ENCODE measurements at places on chromosomes 5 and 9.

DNA sequence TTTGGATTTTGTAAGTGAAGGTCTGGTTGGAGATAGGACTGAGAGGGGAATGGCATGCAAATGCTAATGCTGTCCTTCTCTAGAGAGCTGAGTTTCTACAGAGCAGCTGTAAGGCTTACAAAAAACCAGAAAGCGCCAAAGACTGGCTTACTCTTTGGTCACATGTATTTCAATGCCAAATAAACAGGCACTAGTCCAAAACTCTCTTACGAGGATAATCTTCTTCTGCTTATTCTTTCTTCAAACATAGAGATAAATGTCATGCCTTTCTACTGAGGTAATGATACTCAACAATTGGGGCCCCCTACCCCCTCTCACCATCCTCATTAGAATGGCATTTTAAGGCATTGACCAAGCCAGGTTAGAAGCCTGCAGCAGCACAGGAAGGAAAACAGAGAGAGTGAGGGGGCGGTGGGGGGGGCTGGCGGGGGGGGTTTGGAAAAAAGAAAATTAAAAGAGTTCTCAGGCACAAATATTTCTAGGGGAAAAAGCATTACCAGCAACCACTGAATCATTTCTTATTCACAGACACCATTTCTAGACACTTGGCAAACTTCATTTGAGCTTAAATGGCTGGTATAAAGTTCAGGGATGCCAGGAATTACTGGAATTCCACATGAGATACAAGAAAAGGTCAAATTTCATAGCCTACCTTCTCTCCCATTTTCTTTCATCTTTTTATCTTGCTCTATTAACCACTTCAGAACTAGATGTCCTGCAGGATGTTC is 34.0 kb downstream of the PUM3 start:
- no peak for DNase-seq

DNA sequence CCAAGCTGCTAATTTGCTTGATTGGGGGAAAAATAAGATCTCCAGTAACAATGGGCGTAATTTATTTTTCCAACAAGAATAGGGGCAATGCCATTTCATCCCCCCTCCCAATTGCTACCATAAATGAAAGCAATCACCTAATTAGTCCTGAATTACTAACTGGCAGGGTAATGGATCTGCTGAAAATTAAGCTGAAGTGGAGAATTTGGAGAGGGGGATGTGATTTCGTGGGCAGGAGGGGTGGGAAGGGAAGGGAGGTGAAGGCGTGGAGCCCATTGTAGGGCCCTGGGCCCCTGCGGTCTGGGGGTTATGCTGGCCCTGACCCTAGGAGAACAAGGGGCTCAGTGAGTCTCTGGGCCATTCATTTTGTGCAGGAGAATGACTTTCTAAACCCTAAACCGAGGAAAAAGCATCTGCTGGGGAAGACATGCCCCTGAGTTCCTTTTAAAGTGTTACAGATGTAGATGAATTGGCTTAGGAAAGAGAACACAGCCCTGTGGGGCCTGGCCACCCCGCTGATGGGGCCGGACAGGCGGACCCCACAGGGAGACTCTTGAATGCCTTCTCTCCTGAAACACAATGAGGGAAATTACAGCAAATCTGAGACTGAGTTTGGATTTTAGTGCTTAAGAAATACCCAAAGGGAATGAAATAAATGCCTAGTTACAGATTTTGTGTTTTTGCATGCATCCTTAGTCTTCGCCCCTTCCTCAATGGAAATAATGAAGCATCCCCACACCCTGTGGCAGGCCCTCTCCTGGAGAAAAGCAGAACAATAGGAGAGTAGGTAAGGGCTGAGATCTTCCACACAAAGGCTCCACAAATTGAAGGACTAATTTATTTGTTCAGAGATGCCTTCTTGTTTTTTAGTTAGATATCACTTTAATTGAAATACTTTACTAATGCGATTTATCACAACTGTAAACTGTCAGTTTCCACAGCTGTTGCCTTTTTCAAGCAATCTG is 143.2 kb downstream of the PSAT1 start:
- DNase-seq: no peak

DNA sequence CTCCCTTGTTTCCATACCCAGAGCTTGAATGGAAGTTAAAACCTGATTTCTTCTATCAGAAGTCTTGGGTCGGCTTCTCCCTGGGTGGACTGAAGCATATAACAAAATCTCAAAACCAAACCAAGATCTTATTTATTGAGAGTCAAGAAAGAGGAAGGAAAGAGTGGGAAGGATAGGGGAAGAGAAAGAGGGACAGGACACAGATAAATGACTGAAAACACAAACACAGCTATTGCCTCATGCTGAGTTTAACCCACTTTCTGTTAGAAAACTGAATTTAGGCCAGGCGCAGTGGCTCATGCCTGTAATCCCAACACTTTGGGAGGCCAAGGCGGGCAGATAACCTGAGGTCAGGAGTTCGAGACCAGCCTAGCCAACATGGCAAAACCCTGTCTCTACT is 92.9 kb downstream of the PALM2AKAP2 start:
- no peak for DNase-seq

GRCh38 chr5:147818290-147818689 is 13.2 kb downstream of the SPINK1 start:
- no peak for DNase-seq

DNA sequence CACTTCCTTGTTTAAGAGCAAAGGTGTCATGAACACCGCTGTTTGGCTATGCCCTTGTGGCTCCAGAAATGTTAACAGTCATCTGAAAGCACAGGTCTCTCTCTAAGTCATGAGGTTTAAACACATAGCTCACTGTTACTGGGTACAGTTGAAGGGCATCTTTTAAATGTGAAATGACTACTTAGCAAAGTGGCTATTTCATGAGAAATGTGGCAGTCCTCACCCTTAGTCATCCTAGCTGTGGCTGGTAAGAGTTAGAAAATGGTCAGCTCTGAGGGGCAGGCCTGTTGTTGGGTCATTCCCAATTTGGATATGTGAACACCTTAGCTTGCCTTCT is 24.2 kb upstream of the TMEM171 start:
- no peak for DNase-seq

DNA sequence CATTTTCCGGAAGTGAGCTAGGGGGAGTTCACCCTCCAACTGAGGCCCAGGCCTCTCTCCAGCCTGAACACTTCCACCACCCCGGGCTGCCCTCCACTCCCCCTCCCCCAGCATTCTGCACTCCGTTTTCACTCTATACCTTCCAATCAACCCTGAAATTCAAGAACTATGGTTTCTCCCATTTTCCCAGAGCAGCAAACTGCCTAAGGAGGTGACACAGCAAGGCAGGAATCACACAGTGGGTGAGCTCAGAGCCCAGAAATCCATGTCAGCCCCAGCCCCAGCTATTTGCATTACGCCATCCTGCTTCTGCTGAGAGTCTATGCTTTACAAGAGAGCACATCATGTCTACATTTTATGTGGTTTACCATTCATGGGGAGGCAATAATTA is 11.9 kb downstream of the MSX2 start:
- DNase-seq: no peak
